Stimulated activated CD4-positive, alpha-beta T cell treated with anti-CD3 and anti-CD28 coated beads, Interleukin-4, amount 100 ng/mL, for 24 hours (primary cell): ENCODE measurements at places on chromosomes 13 and 19.

GRCh38 chr19:33606556-33606955 lies 15.2 kb upstream of the CHST8 start:
- no peak for DNase-seq

DNA sequence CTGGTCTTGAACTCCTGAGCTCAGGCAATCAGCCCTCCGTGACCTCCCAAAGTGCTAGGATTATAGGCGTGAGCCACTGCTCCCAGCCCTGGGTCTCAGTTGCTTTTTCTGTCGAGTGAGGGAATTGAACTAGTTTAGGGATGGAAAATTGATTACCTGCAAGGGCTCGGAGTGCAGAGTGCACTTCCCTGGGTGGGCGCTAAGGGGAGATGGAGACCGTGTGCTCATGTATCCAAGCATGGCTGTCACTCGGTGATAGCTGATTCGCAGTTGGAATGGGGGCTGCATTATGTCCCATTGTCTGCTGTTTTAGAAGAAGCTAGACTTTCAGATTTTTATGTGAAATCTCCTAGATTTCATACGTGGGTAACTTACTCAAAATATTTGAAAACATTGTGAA lies 139.9 kb upstream of the RFC3 start:
- no peak for DNase-seq

DNA sequence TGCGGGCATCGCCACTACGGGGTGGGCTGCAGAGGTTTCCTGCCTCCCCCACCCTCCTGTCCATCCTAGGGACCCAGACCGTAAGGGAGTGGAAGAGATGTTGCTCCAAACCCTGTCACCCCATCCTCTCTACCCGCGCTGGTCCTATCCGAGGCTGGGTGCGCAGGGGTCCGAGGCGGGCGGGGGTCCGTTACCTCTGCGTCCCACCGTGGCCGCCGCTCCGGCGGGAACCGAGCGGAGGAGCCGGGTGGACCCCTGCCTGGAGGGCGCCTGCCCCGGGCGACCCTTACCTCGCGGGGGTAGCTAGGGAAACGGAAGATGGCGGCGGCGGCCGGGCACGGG lies at the start of gene DGKH:
Gene DGKH (plus strand): TSS at position 307 of the 342 bp plus-strand sequence. CDS start 126 bp downstream, outside the sequence.
- DNase-seq: no peak

DNA sequence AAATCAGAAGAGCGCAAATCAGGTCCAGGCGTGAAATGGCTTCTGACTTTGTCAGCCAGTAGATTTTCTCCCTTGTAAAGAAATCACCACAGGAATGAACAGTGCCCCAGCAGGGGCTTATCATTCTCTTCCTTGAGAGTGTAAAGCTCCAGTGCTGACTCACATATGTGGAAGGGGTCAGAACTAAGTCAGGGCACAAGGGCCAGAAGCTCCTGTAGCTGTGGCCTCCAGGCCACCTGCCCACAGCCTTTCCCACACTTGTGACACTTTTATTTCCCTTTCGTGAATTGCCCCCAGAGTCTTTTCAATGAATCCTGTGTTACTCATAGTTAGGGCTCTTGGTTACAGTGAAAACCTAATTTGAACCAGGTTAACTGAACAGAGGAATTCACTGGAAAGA lies 99.6 kb downstream of the SUCLA2 start:
- DNase-seq: no peak

GRCh38 chr13:51861723-51862300 lies at the start of gene CCDC70:
Gene CCDC70 (plus strand): TSS chr13:51861969. CDS start chr13:51865412, 3,443 bp downstream.
- DNase-seq: peak; percentile 27

- DNase-seq: no peak
Observed at GRCh38 chr13:38321654-38322053, 28.0 kb upstream of the UFM1 start.

DNA sequence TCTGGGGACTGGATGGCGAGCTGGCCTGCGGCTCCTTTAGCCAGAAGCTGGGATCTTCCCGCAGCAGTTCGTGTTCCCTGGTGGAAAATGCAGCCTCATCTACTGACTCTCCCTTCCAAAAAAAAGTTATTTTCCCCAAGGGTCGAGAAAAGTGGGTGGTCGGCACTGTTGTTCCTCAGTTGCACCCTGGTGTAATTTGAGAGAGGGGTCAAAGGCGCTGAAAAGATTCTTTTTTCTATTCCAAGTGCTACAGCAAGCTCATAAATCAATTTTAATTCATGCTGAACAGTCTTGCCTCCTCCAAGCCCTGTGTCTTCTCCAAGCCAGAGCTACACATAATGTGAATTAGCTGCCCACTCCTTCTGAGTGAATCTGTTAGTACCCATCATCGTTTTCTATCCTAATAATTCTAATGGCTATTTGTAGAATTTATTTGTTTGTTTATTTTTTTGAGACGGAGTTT lies 774 bp downstream of the SLC25A15 start:
- DNase-seq: no peak

DNA sequence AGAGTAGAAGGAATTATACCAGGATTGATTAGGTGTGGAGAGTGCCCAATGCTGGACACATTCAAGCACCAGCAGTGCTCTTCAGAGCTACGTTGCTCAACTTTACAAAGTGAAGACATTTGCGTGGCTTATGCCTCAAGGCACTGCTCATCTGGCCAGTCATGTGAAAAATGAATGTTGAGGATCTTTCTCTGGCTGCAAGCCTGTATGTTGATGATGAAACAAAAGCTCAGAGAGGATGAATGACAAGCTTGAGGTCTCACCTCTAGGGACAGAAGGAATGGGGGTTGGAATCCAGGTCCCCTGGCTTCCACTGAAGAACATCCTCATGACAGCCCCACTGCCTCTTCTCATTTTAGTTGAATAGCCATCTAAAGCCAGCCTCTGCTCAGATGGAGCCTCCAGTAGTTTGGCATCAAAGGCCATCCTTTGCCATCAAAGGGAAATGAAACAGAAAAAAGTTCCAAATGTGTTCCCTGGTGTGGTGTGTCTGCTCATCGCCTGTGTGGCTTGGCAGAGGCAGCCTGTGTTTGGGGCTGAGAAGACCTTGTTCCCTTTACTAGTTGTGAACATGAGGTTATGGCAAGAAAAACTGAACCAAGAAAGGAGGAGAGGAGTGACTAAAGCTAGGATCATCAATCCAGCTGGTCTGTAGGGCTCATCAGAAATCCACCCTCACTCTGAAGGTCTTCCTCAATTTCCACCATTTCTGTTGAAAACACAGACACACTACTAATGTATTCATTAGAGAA lies 114.0 kb upstream of the KL start:
- no peak for DNase-seq
